Left renal cortex interstitium (tissue), 4 donors: ENCODE measurements at places on chromosomes 6 and 20.

GRCh38 chr6:83601119-83601518 is 88.8 kb downstream of the PRSS35 start:
- no peak for DNase-seq

GRCh38 chr6:115545672-115545986 is 515.1 kb downstream of the FRK start:
- no peak for DNase-seq

DNA sequence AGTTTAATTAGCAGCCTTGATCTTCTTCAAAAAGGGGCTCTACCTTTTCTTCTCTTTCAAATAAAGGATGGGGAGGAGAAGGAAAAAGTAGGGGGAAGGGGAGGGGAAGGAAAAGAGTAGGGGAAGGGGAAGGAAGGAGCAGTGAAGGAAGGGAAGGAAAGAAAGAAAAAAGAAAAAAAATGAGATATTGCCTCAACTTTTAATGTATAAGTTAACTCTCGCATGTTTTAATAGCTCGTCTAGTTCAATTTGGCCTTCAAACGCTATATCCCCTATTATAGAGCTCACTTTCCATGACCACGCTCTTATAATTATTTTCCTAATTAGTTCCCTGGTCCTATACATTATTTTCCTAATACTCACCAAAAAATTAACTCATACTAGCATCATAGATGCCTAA is 11.9 kb upstream of the RIPOR2 start:
- DNase-seq, result no peak

GRCh38 chr6:150269857-150270223 is 99.0 kb upstream of the IYD start:
- no peak for DNase-seq

DNA sequence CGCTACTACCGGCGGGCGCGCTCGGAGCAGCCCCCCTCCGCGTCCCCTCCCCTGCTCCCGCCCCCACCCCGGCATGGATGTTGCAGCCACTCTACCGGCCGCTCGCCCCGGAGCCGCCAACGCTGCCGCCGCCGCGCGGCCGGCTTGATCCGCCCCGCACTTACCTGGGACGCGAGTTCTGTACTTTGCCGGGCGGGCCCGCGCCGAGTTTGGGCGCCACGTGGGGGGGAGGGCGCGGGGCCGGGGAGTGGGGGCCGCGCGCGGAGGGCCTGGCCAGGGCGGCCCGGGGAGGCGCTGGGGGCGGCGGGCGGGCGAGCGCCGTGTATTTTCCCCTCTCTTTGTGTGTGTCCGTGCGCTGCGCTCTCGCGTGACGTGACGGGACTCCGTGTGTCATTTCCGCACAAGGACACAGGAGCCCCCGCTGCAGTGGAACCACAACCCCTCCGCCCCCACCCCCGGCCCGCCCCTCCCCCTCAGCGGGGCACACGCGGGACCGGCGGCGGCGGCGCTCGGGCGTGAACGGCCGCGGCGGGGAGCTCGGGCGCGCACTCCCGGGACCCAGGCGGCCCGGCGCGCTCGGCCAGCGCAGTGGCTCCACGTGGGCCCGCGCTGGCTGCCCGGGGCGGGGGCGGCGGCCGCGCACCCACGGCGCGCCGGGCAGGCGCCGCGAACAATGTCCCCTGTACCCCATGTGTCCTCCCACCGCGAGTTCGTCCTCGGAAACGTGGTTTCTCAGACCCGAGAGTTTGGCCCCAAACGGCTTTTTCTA is at the start of gene BEND3:
Gene BEND3 (minus strand): TSS at position 590 of the 769 bp plus-strand sequence. CDS start 16,230 bp downstream, outside the sequence.
- DNase-seq, result no peak

DNA sequence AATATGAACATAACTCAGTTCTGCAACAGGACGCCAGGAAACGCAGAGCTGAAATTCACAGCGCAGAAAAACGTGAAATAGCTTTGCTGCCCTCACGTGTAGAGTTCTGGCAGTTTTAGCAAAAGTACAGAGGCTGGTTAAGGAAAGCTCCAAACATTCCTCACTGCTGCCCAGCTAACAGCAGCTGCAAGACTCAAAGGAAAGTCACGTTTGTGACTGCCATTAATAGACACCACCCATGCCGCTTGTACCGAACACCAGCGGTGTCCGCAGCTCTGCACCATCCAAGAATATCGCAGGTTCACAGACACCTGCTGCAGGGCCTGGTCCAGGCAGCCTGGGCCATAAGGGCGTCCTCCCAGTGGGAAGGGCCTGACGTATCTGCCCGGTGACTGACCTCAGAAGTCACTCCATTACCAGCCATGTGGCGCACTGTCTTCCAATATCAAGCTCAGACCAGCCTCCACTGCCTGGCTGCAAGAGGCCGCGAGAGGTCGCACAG is 61.4 kb downstream of the WDR27 start:
- DNase-seq, result no peak

- no peak for DNase-seq
These were observed 17.8 kb downstream of the BNIP5 start for GRCh38 chr6:36318690-36319435.

GRCh38 chr6:170019818-170020583 is 268.6 kb downstream of the ERMARD start:
- DNase-seq, result no peak

GRCh38 chr6:70180901-70181599 is 121.8 kb downstream of the COL9A1 start:
- DNase-seq, result no peak

DNA sequence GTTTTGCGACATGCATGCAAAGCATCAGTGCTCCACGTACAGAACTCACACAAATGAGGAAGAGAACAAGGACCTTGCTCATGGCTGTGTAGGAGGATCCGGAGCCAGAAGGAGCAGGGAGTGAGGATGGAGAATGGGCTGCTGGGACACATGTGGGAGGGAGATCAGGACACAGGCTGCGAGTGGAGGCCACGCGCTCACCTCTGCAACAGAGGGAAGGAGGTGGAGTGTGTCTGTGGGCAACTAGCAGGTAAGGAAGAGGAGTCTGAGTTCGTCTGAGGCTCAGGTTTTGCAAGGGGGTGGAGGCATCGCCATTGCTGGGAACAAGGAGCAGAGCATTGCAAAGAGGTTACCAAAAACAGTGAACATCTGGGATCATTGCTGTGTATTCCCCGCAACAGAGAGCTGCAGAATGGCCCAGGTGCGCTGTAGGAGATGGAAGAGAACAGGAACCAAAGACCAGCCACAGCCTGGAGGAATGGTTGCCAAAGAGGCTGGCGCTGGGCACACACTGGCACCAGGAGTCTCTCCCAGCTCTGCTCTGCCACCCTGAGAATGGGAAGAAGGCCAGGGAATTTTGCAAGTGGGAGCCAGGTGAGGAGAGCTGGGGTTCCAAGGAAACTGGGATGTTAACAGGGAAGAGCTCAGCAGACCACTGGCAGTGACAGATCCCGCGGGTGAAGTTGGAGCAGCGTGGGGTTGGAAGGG is 90.0 kb upstream of the RPS6KA2 start:
- DNase-seq, result no peak

DNA sequence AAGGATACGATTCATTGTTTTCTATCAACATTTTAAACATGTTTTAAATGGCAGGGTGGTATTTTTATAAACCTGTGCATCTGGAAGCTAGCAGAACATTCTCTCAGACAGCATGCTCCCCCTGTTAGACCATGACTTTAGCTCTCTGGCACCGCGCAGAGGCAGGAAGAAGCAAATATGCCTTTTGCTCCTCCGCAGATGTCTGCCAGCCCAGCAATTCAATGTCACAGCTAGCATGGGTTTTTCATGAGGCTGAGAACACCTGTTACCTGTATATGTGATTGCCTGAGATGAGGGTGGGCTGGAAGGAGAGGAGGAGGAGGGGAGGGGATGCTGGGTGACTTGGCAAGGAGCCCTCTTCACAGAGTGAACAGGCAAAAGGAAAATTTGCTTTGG is 6.7 kb downstream of the MTCH1 start:
- DNase-seq, result no peak

GRCh38 chr6:52227495-52227894 is 16.8 kb downstream of the IL17F start:
- no peak for DNase-seq

DNA sequence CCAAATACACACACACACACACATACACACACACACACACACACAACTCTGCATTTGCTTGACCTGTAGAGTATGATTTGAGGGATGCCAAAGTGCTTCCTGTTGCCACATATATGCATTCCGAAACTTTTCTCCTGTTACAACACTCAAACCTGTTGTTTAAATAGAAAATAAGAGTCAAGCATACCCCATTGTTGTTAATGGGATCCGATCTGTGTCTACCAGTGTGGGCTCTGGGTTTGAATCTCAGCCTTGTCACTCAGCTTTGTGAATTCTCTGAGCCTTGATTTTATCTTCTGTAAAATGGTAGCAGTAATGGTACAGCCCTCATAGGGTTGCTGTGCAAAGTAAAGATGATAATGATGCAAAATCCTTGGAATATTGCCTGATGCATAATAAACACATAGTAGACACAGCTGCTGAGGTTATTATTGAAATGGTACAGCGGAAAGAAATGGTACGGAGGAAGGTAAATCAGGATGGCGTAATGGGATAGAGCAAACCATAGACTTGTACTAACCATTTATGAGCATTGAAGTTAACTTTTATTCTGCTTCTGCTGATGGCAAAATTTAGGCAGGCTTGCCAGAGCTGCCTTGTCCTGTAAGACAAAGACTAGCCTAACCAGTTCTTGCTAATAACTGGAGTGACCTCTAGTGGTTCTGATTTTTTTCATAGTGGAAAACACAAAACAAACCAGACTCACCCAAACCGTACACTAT is 113.5 kb upstream of the PHACTR1 start:
- DNase-seq, result no peak
